Suppressor macrophage treated with lipopolysaccharide for 1 hour (primary cell): ENCODE measurements at places on chromosomes 3 and 15.

DNA sequence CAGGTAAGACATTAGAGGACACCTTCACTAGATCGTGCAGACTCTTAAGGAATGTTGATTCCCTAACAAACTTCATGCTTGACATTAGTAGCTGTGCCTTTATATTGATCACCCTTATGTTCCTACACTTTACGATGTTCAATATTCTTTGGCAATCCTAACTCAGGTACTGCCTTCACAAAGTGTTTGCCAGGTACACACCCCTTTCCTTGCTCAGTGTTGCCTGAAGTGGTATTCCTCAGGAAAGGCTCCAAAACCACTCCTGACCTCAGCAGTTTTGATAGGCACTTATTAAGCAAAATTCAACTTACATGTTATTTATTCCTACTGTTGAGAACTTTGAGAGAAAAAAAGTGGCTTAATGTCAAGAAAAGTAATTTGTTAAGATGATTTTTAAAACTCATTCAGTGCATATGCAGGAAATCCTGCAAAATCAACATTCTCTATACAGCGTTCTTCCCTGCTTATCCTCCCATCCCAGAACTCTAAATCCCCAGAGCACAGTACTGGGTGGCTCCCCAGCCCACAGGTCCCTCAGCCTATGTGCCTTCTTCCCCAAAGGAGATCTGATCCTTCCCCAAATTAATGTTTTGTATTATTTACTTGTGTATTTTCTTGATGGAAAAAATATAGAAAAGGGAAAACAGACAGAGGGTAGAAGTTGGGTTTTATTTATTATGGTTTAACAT is 260.7 kb downstream of the MECOM start:
- DNase-seq: no peak

DNA sequence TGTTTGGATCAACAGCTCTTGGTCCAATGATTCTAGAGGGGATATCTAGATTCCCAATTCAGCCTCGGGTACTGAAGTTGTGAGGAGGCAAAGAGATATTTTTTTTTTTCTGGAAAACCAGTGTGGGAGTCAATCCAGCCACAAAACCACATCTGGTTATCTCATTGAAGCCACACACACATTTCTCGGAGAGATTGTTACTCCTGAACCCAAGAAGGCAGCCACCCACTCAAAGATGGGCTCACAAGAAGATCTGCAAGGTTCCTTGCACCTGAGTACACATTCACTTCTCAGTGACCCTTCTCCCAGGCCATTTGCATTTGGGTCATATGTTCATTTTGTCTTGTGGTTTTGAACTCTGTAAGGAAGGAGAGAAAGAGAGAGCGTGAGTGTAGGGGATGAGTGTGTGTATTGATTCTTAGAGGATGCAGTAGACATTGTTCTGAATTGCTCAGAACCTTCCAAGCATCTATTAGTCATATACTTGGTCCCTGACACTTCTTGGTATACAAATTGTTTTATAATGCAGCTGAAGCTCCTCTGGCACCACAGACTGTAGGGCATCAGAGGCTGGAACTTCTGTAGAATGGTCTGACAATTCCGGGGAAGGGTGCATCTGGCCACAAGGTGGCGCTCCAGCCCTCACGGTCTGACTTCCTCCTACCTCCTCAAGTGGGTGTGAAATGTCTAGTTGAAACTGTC is 39.3 kb upstream of the TRA2B start:
- DNase-seq: peak; percentile 88

DNA sequence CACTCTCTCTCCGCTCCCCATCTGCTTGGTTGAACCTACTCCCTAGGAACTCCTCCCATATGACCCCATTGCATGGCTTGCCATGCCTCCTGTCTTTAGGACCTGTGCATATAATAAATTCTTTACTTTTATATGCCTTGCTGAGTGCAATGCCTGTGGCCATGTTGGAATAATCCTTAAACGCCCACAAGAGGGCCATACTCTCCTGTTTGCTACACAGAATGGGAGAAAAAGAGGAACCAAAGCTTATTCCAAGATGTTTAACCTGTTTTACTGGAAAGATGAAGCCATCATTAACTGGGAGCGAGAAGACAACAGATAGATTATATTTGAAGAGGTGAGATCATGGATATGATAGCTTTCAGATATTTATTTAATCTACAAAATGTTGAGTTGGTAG is 1097.8 kb downstream of the NAALADL2 start:
- DNase-seq: no peak

GRCh38 chr3:129599073-129599472 is 7.4 kb downstream of the PLXND1 start:
- no peak for DNase-seq

- no peak for DNase-seq
Measured at GRCh38 chr15:101378171-101378755, 83.2 kb upstream of the SNRPA1 start.

- no peak for DNase-seq
Measured at GRCh38 chr3:133292296-133292695, 107.6 kb upstream of the BFSP2 start.

GRCh38 chr3:155744626-155745324 is at the start of gene PLCH1:
TSS of gene PLCH1 (minus strand) at chr3:155745071. CDS start at chr3:155704224, 40,847 bp downstream.
- peak; percentile 41 for DNase-seq

- DNase-seq: no peak
Measured at GRCh38 chr3:196654735-196655090, 15.2 kb downstream of the NRROS start.

DNA sequence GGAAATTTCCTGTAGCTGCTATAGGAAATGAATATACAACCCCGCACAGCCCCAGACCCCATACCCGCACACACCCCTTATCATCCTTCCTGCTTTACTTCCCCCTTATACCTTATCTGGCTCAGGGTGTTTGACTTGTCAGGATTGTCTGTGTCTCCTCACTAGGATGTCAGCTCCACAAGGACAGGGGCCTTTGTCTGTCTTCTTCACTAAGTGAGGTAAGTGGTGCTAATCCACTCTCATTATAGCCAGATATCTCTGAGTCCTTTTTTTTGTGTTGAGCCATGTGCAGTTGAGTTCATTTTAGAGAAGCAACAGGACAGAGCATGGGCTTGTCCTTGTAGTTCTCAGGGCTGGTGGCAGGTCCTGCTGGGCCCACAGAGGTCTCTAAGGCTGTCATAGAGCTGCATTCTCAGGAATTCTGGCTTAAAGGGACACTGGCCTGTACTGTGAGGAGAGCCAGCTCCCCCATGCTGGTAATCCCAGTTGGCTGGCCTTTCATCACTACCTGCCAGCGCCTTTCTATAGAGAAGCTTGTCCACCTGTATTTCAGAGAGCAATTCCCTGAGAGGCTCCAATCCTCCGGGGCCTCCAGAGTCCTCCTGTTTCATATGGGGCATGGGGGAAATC is 9.0 kb downstream of the KY start:
- no peak for DNase-seq

GRCh38 chr15:62067448-62068044 is 769 bp downstream of the C2CD4A start:
- peak; percentile 45 for DNase-seq

DNA sequence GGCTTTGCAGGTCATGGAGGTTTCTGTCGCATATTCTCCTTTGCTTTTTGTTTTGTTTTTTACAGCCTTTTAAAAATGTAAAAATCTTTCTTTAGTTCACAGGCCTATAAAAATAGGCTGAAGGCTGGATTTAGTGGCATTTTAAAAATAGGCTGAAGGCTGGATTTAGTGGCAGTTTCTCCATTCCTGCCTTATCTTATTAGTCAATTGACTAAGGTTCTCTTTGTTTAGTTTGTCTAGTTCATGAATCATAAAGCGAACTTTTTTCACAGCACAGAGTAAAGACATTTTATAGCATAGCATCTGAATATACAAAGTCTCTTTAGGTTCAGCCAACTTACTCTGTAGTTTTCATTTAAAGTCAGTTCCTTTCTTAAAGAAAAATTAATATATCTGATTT is 31.4 kb downstream of the AP4E1 start:
- no peak for DNase-seq

- DNase-seq: no peak
Measured at GRCh38 chr3:61029194-61029593, 222.1 kb downstream of the FHIT start.

DNA sequence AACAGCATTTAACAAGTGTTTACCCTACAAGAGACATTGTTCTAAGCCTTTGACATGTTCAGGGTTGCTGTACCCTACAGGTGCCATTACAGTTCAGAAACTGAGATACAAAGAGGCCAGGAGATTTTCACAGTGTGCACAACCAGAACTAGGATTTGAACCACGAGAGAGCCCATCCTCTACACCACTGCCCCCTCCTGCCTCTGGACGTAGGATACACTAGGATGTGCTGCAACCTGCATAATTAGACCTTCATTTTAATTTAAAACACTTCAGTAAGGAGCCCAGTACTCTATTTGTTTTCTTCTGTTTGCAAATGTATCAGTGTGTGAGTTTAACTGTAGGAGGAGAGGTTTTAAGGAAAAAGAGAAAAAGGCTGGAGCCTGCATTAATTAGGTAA is 123.1 kb upstream of the RARB start:
- no peak for DNase-seq

DNA sequence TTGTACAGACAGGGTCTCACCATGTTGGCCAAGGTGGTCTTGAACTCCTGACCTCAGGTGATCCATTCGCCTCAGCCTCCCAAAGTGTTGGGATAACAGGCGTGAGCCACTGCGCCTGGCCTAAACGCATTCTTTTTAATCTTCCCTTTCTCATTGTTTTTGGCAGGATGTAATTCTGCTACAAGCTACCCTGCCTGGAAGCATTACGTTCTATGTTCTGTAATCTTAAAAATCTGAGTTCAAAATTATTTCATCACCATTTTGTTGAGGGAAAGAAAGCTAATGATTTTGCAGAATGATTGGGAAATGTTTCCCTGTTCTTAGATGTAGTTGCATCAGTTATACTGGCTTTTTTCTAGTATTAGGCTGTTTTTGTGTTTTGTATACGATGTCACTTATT is 71.5 kb downstream of the RGMA start:
- no peak for DNase-seq

DNA sequence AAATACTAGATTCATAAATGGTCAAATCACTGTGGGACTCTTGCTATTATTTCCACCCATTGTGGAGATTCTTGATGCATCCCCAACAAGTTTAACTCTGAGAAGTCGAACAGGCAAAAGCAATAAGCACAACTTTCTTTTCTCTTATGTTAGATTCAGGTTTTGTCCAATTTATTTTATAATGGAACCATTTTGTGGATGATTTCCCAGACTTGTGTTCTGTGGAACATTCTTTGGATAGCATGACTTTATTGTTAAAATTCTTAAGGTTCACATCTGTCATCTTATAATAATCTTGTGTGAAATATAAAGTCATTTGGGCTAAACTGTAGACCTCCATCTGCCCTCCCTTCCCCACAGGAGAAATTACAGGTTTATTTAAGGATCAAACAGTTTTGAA is 213.7 kb downstream of the LPP start:
- no peak for DNase-seq

DNA sequence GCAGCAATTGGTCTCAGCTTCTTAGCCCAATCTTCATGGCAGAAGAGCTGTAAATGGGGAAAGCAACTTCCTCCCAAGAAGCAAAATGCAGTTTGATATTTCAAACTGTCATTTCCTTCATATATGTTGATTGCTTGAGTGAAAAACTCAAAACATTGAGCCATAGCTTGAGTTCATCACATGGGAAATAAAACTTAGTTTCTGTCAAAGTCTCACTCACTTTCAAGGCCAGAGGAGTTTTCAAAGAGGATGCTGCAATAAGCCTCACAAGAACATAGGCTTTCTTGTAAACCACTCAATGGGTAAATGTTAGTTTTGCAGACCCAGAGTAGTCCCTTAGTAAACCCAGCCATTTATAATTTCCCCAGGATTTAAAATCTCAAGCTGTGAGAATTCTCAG is 29.1 kb upstream of the SUCLG2 start:
- no peak for DNase-seq

DNA sequence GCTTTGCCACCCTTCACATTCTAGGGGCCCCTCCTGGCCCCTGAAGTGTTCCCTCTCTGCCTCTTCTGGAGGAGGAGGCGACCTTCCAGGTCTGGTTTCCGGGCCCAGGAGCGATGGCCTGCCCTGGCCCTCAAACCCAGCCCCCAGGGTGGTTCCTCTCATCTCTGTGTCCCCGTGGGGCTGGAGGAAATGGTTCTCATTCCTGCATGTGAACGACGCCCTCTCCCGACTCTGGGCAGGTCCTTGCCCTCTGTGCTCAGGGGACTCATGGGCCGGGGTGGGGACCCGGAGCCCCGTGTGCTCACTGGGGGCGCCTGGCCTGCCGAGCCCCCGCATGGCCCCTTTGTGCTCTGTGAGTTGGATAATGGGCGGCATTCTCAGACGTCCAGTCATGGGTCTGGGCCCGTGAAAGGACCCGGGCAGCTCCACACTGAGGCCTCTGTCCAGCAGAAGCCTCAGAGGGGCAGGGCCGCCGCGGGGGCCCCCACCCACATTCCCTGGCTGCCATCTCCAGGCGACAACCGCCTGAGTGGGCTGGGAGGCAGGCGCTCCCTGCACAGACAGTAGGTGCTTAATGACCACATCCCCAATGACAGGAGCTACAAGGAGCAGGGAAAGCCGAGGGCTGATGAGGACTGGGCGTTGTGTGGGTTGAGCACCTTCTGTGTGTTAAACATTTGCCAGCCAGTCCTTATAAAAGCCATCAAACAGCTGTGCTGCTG is 5.5 kb upstream of the PLXND1 start:
- DNase-seq: peak; percentile 41

DNA sequence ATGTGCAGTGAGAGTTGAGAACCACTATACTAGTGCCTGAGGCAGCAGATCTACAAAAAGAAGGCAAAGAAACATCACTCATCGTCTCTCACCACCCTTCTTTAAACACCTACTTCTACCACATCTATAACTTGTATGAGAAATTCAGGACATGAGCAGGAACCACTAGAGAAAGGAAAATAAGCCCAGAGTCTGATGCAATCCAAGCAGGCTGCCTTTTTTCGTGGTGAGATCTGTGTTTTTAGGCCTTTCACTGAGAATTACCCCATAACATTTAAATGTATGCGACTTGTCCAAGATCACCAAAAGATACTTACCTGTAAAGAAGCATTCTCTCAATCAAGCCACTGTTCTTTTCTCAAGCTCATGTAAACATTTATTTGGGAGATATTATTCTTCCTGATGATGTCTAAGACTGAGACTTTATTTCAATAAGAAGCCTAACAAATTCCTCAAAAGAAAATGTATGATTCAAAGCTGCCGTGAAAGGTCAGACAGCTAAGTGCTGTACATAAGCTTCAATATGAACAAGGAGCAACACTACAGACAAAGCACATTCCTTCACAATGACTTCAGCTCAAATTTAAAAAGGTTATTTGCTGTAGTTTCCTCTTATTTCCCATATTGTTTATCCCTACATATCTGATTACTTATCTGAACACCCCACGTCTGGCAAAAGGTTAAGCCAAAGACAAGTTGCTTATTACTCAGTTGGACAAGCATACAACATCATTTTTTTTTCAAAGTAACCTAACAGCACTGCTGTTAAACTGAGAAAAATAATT is 16.5 kb downstream of the SPICE1 start:
- no peak for DNase-seq

- DNase-seq: no peak
Measured at GRCh38 chr15:100890051-100890720, 10.6 kb downstream of the ALDH1A3 start.

GRCh38 chr3:187943677-187944389 is 198.6 kb upstream of the BCL6 start:
- DNase-seq: no peak

GRCh38 chr3:119349354-119350041 is 55.3 kb downstream of the ARHGAP31 start:
- DNase-seq: no peak
